ENCODE measurements at places on chromosomes 6 and 20. TPM values are rescaled to one million over a fixed set of nuclear protein-coding genes. Genes with fewer than 3 reads are reported as not detected.

The SYNJ2 gene
- 6.6 TPM for polyA plus RNA-seq

The GTSF1L gene
- polyA plus RNA-seq: not detected

The RALGAPB gene
- polyA plus RNA-seq: 34.7 TPM

- H3K4me3 ChIP-seq: no peak overlapping the region
- no peaks in the 10 kb centered on the region for H3K27me3 ChIP-seq
- H3K4me1 ChIP-seq: no peaks in the 10 kb centered on the region
- no peak overlapping the region for H3K27ac ChIP-seq
These were observed 103.4 kb upstream of the RALGAPA2 start for GRCh38 chr20:20815711-20816455.

DNA sequence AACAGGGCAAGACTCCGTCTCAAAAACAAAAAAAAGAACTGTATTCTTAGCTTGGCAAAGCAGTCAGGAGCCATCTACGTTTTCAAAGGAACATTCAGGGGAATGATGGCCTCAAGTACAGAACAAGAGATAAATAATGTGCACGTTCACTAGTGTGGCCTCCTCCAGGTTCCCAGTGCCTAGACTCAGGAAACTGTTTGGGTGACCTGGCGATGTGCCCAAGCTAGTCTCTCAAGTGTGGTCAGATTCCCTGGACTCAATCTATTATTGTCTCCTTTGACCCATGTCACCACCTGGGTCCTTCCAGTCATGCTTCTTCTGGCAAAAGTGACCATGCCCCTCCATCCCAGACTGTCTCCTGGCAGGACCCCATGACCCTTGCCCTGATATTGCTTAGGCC, 23.7 kb downstream of the TRAF3IP2 start:
- no peak for DNase-seq
- no peak overlapping the region for H3K4me3 ChIP-seq
- H3K36me3 ChIP-seq: no peaks in the 10 kb centered on the region
- H3K27me3 ChIP-seq: no peaks in the 10 kb centered on the region
- H3K27ac ChIP-seq: no peak overlapping the region

Data from adrenal gland (tissue), 19 donors.